ENCODE measurements at places on chromosomes 7 and 10. TPM values are rescaled to one million over a fixed set of nuclear protein-coding genes. Genes with fewer than 3 reads are reported as not detected.

GRCh38 chr7:14835384-14835783 is 67.2 kb downstream of the DGKB start:
- no peak for DNase-seq
- H3K36me3 ChIP-seq: no peaks in the 10 kb centered on the region
- no peaks in the 10 kb centered on the region for H3K4me1 ChIP-seq
- H3K27me3 ChIP-seq: no peaks in the 10 kb centered on the region
- H3K4me3 ChIP-seq: no peak overlapping the region
- no peak overlapping the region for H3K27ac ChIP-seq

DNA sequence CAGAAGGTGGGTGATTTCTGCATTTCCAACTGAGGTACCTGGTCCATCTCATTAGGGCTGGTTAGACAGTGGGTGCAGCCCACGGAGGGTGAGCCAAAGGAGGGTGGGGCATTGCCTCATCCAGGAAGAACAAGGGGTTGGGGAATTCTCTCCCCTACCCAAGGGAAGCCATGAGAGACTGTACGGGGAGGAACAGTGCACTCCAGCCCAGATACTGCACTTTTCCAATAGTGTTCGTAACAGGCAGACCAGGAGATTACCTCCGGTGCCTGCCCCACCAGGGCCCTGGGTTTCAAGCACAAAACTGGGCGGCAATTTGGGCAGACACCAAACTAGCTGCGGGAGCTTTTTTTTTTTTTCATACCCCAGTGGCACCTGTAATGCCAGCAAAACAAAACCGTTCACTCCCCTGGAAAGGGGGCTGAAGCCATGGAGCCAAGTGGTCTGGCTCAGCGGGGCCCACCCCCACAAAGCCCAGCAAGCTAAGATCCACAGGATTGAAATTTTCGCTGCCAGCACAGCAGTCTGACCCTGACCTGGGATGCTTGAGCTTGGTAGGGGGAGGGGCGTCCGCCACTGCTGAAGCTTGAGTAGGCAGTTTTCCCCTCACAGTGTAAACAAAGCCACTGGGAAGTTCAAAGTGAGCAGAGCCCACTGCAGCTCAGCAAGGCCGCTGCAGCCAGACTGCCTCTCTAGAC is 31.2 kb downstream of the ARMC10 start:
- H3K36me3 ChIP-seq: peaks cover 36% of the 10 kb centered on the region
- H3K4me3 ChIP-seq: no peak overlapping the region
- H3K27me3 ChIP-seq: no peaks in the 10 kb centered on the region
- DNase-seq: no peak
- H3K4me1 ChIP-seq: no peaks in the 10 kb centered on the region
- H3K27ac ChIP-seq: no peak overlapping the region

DNA sequence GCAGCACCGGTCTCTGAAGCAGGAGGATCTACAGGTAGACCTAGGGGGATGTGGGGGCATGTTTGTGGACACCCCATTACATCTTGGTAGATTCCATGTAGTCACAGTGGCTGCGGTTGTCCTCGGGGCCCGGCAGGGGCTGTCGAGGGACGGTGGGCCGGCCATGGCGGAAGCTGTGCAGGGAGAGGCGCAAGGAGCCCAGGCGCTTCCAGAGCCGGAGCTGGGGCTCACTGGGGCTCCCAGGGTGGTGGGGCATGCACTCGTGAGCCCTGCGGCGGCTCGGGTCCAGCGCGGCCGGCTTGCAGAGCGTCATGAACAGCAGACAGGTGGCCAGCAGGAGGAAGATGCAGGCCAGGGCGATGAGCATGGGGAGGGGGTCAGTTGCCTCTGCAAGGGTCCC is 3.7 kb downstream of the C10orf105 start:
- DNase-seq: no peak
- H3K4me1 ChIP-seq: peaks cover 69% of the 10 kb centered on the region
- no peaks in the 10 kb centered on the region for H3K27me3 ChIP-seq
- H3K4me3 ChIP-seq: no peak overlapping the region

DNA sequence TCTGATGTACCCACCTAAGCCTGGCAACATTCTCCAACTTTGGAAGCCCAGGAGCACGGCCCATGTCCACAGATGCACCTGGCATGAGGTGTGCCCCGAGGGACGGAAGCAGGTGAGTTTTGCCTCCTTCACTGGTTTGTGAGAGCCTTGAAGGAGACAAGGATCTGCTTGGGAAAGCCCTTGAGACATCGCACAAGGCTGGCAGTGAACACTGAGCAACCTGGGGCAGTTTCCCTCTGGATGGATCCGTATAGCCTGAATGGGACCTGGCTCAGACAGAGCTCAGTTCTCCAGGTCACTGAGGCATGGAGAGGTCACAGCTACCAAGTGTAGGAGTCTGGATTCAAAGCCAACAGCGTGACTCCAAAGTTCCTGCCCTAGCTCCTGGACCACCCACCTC is 8.8 kb upstream of the NUPR2 start:
- no peak overlapping the region for H3K27ac ChIP-seq
- H3K4me3 ChIP-seq: no peak overlapping the region
- DNase-seq: no peak
- H3K27me3 ChIP-seq: no peaks in the 10 kb centered on the region
- H3K4me1 ChIP-seq: no peaks in the 10 kb centered on the region

Gene NUTM2E
- total RNA-seq: not detected

Gene SPACDR
- 1.7 TPM for total RNA-seq

Gene STK32C
- total RNA-seq: 14.1 TPM

Measured in lower lobe of right lung (tissue), 2 donors.